ENCODE measurements at places on chromosomes 13 and 19.

DNA sequence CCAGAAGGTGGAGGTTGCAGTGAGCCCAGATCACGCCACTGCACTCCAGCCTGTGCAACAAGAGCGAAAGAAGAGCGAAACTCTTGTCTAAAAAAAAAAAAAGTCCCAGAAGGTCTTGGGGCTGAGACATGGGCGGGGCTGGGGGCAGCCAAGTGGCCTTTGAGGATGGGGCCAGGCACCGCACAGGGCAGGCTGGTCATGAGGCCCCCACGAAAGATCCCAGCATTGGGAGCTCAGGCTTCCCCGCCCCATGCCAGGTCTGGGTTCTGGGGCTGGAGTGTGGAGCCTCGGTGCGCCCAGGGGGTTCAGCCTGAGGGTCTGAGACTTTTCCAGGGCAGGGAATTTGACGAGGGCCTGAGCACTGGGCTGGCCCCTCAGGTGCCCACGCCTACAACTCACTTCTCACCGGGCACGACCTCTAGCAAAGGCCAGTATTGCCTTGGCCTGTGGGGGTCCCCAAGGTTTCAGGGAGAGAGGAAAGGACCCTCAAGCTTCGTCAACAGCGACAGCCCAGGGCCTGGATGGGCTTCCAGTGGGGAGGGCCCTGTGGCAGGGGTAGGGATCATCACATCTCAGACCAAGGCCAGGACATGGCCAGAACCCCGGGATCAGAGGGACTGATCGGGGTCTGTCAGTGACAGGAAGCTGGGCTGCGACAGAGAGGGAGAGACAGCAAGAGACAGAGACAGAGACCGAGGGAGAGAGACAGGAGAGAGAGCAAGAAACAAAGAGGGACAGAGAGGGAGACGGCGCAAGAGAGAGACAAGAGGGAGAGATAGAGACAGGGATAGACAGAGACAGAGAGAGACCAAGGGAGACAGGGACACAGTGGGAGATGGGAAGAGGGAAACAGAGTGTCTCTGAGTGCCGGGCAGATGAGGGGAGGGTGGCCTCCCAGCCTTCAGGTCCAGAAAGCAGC lies 7.5 kb upstream of the MEX3D start:
- no peak for DNase-seq

DNA sequence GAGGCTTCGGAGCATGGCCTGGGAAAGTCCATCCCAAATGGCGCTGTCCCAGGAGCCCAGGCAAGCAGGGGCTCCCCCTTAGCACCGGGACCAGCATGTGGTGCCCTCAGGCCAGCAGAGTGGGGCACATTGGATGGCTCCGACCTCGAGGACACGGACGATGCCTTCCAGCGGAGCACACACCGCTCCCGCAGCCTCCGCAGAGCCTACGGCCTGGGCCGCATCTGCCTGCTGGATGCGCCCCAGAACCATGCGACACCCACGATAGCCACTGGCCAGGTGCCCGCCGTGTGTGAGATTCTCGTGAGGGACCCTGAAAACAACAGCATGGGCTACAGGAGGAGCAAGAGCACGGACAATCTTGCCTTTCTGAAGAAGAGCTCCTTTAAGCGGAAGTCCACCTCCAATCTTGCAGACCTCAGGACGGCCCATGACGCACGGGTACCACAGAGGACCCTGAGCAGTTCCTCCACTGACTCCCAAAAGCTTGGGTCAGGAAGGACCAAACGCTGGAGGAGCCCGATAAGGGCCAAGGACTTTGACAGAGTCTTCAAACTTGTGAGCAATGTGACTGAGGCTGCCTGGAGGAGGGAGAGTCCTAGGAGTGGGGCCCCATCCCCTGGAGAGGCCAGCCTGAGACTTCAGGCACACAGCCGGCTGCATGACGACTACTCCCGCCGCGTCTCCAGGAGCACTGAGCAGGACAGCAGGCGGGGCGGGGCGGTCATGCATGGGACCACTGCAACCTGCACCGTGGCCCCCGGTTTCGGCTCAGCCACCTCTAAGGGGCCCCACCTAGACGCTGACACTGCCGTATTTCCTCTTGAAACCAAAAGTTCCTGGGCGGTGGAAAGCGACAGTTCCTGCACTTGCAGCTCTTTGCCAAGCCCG lies 63.1 kb downstream of the SPATA13 start:
- DNase-seq = no peak

GRCh38 chr13:60137911-60138560 lies 25.7 kb downstream of the DIAPH3 start:
- DNase-seq = no peak

DNA sequence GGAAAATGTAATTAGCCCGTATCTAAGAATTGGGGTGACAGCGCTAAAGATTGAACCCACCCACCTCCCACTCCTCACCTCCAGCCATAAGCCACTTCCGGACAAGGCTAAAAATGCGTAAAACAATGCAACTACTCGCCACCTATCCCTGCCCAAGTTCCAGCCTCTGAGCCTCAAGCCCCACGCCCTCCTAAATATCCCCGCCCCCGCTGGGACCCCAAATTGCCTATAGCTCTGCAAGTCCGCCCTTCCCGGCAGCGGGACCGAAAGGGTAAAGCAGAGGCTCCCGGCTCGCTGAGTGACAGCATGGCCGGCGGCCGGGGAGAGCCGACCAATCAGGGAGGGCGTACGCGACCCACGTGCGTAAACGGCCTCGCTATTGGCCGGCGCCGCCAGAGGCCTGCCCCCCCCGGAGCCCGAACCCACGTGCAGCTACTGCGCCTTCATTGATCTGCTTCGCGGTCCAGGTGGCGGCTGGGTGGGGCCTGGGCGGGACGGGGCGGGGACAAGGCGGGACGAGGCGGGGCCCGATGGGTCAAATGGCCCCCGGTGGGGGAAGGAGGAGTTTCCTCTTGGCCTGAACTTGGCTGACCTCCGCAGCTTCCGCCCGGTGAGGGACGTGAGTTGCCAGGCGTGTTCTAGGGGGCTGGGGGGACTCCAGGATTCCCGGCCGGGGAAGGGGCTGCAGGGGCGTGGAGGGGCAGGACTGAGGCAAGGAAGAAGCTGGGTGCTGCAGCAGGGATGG lies at the start of gene TLE6:
Gene TLE6 (plus strand): TSS at position 564 of the 745 bp plus-strand sequence. CDS start 670 bp downstream, outside the sequence.
- peak; percentile 92 for DNase-seq

DNA sequence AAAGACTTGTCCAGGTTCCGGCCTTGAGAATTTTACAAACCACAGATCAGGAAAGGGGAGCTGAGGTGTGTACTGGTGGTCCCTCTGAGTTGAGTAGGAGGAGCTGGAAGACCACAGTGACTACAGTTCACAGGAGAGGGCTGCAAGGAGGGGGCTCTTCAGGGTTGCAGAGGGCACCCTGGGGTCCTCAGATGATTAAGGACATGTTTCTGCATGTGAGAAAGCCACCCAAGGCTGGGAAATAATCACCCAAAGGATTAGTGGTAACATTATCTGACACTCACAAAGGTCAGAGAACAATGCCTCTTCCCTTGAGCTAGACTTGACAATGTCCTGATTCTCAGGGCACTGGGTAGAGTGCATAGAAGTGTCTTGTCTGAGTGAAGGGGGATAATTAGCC lies 540.4 kb downstream of the IRS2 start:
- DNase-seq = no peak

DNA sequence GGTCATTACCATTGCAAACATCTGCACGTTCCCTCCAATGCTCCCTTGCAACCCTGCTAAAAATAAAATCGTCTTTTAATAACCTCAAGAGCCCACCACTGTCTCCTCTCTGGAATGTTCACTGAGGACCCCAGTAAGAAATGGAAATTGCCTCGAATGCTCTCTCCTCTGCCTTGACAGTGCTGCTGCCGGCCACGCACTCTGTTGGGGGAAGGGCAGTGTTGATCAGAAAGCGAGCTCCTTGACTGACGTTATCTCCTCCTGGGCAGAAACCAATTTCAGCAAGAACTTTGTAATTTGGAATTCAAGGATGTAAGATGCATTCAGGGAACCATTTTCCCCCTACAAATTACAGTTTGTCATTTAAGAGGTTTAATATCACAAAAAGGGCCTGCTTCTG lies 718.5 kb downstream of the UQCRFS1 start:
- DNase-seq = no peak

GRCh38 chr19:5466814-5467291 lies 11.6 kb downstream of the ZNRF4 start:
- no peak for DNase-seq

- DNase-seq = no peak
Observed at GRCh38 chr13:71252184-71252704, 614.8 kb downstream of the DACH1 start.

GRCh38 chr19:5460748-5461147 lies 5.5 kb downstream of the ZNRF4 start:
- DNase-seq = no peak

- no peak for DNase-seq
Observed at GRCh38 chr13:36369268-36370107, 23.3 kb upstream of the SPART start.

GRCh38 chr19:33063753-33064457 lies 783 bp downstream of the RHPN2 start:
- DNase-seq = no peak

- peak; percentile 54 for DNase-seq
Observed at GRCh38 chr19:4567584-4568071, 8.1 kb upstream of the SEMA6B start.

GRCh38 chr13:39350461-39350881 lies 252.5 kb downstream of the LHFPL6 start:
- no peak for DNase-seq

DNA sequence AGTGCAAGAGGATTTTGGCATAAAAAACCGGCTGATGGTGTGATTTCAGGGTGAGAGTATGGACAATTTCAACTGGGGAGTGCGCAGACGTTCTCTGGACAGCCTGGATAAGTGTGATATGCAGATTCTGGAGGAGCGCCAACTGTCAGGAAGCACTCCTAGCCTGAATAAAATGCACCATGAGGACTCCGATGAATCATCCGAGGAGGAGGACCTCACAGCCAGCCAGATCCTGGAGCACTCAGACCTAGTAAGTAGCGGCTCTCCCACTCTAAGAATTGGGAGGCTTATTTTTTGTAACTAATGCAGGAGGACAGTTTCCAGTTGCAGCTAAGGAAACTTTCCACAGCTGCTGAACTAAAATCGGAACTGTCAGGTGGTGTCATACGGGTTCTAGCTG lies 53.6 kb downstream of the ZAR1L start:
- DNase-seq = no peak

DNA sequence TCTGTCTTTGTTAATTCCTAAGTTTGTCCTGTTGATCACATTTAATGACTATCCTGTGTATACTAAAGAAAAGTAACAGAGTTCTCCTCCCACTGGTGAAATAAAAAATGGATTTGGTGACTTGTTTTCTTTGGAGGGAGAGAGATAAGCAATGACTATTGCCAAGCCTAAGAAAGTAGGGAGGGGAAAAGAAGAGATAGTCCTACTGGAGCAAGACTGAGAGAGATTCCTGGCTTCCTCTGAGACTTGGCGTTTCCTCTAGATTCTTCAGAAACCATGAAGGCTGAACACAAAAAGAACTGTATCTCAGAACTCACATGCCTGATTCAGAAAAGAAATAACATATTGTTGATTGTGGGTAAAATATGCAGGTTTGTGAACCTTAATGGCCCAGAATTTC lies 406.5 kb downstream of the FOXO1 start:
- DNase-seq = no peak

GRCh38 chr13:113548778-113549621 lies 35.6 kb upstream of the TFDP1 start:
- no peak for DNase-seq

DNA sequence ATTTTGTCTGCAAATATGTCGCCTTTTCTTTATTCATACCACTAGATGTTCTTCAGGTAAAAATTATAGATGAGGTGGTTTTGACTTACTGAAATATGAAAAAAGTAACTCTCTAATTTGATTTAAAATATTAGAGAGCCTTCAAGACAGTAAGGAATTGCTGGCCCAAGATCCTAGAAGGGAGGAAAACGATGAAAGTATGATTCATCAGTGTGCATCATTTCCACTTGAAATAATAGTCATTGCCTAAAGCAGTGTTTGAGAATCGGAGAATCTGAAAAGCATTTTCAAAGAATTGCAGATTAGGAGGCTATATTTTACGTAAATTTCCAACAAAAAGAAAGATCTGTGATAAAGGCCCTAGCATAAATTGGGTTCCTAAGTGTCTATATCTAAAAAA lies 1707.9 kb upstream of the PRR20A start:
- no peak for DNase-seq

DNA sequence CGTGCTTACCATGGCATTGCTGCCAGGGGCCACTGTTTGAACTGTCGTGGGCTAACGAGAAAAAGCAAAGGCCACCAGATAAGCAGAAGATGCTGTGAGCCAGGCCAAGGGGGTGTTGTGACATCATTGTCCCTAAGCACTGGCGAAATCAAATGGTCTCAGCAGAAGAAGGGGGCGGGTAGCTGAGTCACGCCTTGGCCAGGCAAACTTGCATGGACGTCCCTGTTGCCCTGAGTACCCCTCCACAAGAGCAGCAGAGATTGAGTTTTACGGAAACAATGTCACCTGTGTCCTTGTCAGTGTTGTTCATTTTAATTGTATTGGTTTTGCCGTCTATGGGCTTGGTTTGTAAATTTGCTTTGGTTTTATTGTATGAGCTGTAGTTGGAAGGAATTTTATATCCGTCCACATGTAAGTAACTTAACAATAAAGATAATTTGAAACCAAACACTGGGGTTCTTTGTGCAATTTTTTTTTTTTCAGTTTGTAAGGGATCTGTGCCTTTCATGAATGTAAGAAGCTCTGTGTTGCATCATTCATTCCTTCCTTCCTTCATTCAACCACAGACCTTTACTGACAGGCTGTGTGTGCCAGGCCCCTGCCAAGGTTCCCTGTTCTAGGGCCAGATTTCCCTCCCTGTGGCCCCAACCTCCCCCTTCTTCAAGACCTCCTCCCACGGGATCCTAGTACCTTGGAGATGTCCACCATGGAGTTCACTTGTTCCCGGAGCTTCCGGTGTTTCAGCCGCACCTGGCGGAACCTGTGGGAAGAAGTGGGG lies 12.3 kb downstream of the KCNN4 start:
- DNase-seq = no peak

- no peak for DNase-seq
Observed at GRCh38 chr19:49557641-49558325, 22.6 kb downstream of the NOSIP start.

- DNase-seq = no peak
Observed at GRCh38 chr13:94978516-94978915, 266.2 kb upstream of the SOX21 start.

- DNase-seq = peak; percentile 68
Observed at GRCh38 chr19:920051-920864, 3.1 kb downstream of the KISS1R start.

DNA sequence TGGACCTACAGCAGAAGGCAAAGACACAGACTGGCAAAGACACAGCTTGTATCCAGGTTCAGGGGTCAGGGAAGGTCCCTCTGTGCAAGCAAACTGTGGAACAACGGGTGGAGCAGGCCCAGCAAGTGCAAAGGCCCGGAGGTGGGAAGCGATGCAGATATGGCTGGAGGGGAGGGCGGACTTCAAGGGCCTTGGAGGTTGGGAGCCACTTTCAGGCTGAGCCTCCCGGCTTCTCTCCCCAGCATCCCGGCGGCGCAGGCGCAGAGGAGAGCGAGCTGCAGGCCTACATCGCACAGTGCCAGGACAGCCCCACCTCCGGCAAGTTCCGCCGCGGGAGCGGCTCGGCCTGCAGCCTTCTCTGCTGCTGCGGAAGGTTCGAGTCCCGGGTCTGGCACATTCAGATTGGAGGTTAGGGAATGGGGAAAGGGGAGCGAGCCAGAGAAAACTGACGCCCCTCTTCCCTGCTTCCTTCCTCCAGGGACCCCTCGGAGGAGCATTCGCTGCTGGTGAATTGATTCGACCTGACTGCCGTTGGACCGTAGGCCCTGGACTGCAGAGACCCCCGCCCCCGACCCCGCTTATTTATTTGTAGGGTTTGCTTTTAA lies 2.1 kb upstream of the PNPLA6 start:
- DNase-seq = no peak

- no peak for DNase-seq
Observed at GRCh38 chr13:112835344-112835743, 133.7 kb upstream of the MCF2L start.

- DNase-seq = no peak
Observed at GRCh38 chr19:9720541-9720940, 45.6 kb upstream of the ZNF562 start.

All from CD4-positive, alpha-beta T cell treated with Interleukin-15 for 4 hours (primary cell).